Urinary bladder (tissue), 4 donors: ENCODE measurements at places on chromosomes 1 and 21. TPM values are rescaled to one million over a fixed set of nuclear protein-coding genes. Genes with fewer than 3 reads are reported as not detected.

KRTAP12-1 gene
- not detected for total RNA-seq

LORICRIN gene
- not detected for total RNA-seq

CYP4Z1 gene
- 0.53 TPM for total RNA-seq

TRIM67 gene
- total RNA-seq = 0.42 TPM

RSPH1 gene
- total RNA-seq = 0.26 TPM

S100A6 gene
- 322 TPM for total RNA-seq

KCNJ9 gene
- total RNA-seq = 0.26 TPM

LRRN2 gene
- 0.90 TPM for total RNA-seq

PRAMEF33 gene
- not detected for total RNA-seq

FAAH gene
- 6.9 TPM for total RNA-seq

S100A2 gene
- 26.2 TPM for total RNA-seq

OR2L13 gene
- not detected for total RNA-seq

ASH1L gene
- total RNA-seq = 75.5 TPM

DNA sequence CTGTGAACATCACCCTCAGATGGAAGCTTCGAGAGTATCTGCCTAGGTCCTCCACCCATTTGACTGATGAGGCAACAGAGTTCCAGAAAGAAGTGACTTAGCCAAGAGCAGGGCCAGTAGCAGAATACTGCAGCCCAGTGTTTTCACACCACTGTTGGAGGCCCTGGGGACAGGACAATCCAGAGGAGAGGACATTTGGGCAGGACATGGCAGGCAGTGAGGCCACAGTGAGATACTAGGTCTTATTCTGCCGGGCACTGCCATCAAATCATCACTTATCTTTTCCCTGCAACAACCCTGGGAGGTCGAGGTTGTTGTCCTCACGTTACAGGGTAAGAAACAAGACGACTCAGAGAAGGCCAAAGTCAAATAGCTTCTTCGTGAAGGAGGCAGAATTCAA is 5.5 kb upstream of the FOXO6 start:
- no peak for DNase-seq

DNA sequence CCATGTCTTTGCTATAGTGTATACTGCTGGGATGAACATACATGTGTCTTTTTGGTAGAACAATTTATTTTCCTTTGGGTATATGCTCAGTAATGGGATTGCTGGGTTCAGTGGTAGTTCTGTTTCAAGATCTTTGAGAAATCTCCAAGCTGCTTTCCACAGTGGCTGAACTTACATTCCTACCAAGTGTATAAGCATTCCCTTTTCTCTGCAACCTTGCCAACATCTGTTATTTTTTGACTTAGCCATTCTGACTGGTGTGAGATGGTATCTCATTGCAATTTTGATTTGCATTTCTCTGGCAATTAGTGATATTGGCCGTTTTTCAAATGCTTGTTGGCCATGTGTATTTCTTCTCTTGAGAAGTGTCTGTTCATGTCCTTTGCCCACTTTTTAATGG is 37.5 kb upstream of the ANGPTL1 start:
- DNase-seq = no peak

DNA sequence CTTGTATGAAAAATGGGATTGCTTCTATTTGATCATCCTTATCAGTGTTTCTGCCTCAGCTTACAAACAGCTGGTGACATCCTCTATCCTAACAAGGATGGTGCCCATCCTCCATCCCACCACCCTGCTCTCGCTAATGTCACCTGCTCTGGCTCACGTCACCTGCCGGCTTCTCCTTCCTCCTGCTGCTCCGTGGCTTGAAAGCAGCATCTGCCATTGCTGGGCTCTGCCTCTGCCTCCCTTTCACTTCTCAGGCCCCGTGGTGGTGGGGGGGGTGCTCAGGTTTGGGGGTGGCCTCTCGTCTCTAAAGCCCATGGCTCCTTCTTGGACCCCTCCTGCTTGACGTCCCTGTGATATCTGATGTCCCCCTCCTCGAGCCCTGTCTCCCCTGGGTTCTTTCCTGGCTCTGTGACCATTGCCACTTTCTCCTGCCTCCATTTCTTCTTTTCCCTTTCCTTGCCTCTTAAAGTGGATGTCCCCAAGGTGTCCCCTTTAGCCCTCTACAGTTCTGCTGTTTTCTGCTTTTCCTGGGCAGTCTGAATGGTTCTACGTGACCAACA is 135.5 kb upstream of the ERRFI1 start:
- DNase-seq = no peak

GRCh38 chr1:16965486-16966067 is 14.8 kb downstream of the MFAP2 start:
- DNase-seq = no peak

GRCh38 chr1:153571706-153572105 is 6.1 kb upstream of the S100A2 start:
- DNase-seq = no peak

DNA sequence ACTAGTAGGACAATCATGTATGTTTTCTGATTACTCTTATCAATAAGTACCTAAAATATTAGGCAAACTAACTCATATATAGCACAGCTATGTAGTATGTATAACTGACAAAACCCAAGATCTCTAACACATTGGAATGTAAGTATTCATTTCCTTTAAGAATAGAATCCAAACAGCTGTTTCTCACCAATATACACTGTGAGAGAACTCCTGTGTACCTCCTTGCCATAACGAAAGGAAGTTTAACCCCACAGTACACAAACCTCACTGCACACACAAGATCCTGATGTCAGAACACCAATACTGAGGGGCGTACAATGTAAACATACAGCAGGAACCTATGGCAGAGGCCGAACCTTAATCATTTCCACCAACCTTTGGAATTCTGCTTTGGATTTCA is 113.0 kb downstream of the SMYD3 start:
- DNase-seq = no peak

- no peak for DNase-seq
These were observed 403.3 kb downstream of the KCTD3 start for GRCh38 chr1:215970406-215970805.

GRCh38 chr1:1437033-1437903 is 1.8 kb downstream of the VWA1 start:
- no peak for DNase-seq

DNA sequence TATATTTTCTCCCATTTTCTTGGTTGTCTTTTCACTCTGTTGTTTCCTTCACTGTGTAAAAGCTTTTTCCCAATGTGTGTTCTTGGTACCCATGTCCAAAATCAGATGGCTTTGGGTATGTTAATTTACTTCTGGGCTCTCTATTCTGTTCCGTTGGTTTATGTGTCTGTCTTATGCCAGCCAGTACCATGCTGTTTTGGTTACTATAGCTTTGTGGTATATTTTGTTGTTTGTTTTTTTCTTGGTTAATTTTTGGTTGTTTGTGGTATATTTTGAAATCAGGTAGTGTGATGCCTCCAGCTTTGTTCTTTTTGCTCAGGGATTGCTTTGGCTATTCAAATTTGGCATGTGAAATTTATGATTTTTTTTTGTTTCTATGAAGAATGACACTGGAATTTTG is 67.2 kb downstream of the SWT1 start:
- no peak for DNase-seq

DNA sequence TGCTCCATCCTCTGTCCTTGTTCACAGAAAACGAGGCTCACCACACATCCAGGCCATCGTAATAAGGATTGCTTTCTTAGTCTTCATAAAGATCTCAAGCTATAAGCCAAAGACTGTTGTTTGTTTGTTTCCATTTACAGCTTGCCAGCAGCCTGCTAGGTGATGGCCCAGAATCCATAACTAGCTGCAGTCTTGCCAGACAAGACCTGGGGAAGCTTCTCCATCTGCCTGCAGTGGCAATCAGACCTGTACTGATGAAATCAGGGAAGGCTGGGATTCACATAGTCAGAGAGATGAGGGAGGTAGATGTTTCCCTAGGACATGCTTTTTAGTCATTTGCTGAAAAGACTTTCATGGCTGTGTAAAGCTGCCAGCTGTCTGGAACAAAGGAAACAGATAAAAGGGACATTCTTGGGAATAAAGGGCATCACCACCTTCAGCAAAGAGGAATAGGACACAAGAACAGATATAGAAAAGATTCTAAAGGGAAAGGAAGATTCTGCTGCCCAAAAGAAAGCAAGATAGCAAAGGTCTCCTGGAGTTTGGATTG is 51.0 kb downstream of the MT1HL1 start:
- no peak for DNase-seq

DNA sequence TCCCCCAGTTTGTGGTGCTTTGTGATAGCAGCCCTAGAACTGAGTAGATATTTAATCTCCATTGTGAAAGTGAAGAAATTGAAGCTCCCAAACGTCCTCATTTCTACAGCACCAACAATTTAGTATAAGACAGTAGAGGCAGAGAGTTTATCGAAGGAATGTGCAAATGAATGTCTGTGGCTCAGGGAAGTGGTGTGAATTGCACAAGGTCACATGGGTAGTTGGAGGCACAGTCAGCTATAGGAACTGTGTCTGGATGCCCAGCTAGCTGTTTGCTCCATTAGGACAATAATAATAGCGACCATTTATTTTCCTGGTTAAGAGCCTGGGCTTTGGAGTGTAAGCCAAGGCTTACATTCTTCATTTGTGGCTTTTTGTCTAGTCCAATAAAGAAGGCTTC is 144.4 kb upstream of the USP24 start:
- DNase-seq = no peak

GRCh38 chr1:208437401-208437800 is 193.2 kb upstream of the PLXNA2 start:
- no peak for DNase-seq

DNA sequence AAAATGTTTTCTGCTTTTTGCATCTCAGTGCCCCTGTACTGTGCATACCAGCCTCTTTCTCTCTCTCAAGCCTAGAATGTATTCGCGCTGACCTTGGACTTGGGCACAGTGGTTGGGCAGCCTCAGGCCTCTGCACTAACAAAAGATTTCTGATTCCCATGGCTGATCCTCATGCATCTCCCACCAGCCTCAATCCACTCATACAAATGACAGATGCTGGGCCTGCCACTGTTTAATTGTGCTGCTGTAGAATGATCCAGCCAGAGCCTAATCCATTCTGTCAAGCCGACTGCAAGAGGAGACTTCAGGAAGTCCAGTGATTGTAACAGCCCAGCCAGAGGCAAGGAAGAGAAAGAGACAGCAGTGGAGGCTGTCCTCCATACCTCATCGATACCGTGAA is 180.8 kb downstream of the ASTN1 start:
- DNase-seq = no peak
